ENCODE measurements at places on chromosomes 12 and 14. TPM values are rescaled to one million over a fixed set of nuclear protein-coding genes. Genes with fewer than 3 reads are reported as not detected.

- no peak for DNase-seq
These were observed 25.8 kb downstream of the DACT1 start for GRCh38 chr14:58663494-58664111.

DNA sequence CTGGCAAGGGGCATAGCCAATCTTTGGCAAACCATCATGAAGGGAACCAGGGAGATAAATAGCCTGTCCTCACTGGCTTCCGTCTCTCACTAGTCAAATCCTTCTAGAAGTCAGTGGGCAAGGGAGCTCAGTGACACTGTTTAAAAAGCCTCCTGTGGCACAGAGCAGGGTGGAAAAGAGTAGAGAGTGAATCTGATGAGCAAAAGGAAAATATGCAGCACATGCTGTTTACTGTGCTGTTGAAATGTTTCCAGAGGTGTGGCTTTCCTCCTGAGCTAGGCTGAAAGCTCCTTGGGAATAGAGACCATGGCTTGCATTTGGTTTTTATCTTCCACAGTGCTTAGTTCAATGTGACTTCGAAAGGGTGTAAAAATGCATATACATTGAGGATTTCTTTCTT lies 7.7 kb upstream of the DYRK2 start:
- no peak for DNase-seq

DNA sequence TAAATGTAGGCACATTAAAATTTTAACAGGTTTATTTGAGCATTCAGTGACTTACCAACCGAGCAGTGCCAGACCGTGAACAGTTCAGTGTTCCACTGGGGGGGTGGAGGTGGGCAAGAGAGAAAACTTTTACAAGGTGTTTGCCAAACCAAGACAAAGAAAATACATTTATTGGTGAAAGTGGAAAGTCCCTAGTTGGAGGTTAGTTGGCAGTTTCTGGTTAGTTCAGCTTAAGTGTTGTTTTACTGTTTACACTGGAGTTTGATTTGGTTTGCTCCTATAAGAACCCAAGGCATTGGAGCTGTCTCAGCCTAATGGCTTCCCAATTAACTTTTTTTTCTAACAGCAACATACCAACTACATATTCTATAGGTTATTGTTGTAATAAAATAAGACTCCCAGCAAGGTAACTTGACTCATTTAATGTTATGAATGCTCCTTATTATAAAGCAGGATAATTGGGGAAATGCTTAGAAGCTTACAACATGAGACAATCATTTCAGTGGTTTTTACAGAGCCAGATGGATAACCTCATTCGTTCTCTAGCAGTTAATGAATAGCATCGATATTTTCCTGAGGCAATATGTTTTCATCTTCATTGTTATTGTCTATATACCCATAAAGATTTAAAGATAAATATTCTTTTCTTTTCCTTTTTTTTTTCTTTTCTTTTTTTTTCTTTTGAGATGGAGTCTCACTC lies 115.8 kb downstream of the ETNK1 start:
- no peak for DNase-seq

DNA sequence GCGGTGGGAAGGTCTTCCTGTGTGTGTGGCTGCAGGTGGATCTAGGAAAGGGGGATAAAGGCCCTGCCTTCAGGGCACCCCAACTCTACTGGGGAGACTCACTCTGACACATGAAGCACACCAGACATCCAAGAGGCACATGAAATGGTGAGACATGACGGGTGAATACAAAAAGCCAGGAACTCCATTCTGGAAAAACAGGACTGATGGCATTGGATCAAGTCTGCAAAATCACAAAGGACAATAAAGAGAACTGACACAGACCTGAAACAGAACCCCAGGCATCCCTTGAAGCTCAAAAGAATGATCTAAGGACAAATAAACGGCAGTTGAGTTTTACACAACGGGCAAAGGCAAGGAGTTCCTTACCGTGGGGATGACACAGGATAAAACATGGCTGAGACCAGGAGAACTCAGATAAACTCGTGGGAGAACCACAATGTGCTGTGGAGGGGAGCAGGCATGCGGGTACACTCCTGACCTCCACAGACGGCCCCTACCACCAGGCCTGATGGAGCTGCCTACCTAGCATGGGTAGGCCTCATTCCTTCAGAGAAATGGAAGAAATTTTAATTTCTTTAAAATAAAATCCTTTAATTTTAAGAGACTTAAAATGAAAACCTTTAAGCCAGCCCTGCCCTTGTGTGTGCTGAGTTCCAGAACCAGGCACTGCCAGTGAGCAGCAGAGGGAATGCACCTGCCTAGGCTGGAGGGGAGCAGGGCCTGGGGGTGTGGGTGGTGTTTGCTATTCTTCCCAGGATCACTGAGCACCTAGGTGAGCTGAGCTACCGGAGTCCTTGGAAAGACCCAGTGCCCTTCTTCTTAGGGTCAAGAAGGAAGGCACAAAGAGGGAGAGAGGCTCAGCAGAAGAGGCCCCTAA lies 100.1 kb downstream of the SINHCAF start:
- no peak for DNase-seq

- DNase-seq, result no peak
These were observed 1014.8 kb upstream of the FBXO33 start for GRCh38 chr14:40447017-40447416.

Gene LYSET
- total RNA-seq, result 17.4 TPM

- no peak for DNase-seq
These were observed 3.6 kb upstream of the ACRBP start for GRCh38 chr12:6650832-6651231.

- DNase-seq, result no peak
These were observed 929 bp upstream of the UBE2N start for GRCh38 chr12:93442411-93443340.

GRCh38 chr14:101241807-101242278 lies 319.5 kb upstream of the DIO3 start:
- DNase-seq, result no peak

DNA sequence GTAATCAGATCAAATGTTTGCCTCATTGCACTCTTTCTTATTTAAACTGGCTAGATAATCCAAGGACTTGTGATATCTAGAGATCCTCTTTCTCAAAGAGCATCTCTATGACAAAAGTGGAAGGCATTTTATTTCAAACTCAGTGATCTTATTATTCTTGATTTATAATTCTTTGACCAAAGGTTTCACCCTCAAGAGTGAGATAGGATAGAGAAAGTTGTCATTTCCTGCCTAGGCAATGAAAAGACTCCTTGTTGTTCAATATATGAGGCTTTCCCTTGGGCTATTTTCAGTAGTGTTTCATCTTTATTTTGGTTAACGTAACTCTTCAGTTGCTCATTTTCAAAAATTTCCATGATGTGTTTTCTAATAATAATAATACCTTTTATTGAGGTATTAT lies 18.0 kb upstream of the INSM2 start:
- no peak for DNase-seq

Gene REP15
- 7.9 TPM for total RNA-seq

DNA sequence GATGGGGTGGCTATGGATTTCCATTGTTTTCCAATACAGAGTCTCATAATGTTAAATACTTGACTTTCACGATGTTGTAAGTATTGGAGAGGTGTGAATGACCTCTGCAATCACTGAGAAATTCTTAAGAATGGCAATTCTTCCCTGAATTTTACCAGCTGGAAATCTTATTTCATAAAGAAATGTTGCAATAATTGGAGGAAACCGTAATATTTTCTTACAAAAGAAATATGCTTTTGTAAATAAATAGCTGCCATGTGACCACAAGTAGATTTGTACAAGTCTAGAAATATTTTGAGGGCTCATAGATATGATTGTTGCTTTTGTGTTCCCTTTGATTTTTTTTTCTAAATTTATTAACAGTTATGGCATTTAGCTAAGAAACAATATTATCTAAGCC lies 308.7 kb upstream of the ATP2B1 start:
- DNase-seq, result no peak

DNA sequence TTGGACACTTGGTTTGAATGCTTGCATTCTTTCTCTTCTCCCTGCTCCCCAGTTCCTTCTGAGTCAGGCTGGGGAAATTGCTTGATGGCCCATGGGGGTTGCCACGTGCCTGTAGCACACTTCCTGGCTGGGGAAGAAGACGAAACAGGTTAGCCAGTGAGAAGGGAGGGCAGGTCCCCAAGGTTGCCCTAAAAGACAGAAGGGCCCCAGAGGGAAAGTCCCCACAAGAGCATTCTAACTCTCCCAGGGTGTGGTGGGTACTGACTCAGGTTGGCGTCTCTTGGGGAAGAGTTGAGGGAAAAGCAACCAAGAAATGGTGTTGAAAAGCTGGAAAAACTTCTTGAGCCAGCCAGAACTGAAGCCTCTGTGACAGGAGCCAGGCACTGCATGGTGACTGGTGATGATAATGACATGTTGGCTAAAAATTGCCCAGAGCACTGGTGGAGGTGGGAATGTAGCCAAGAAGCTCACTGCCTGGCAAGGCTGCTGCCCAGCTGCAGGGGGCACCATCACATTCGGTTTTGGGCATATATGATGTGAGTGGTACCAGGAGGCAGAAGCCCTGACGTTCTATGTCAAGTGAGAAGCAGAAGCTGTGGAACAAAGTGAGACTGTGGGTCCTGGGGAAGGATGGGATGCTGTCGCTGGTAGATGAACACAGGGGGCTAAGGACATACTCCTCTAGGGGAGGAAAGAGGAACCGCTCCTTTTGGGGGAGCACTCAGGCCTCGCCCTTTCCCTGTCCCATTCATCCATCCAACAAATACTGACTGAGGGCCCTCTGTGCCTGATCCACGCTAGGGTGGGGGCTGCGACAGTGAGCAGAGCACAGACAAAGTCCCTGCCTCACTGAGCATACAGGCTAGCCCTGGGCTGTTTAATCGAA lies 8.1 kb upstream of the RABGGTA start:
- no peak for DNase-seq

Gene ACRBP
- 0.40 TPM for total RNA-seq

GRCh38 chr12:666766-667308 lies 3.6 kb upstream of the NINJ2 start:
- no peak for DNase-seq

Gene KERA
- total RNA-seq, result not detected

DNA sequence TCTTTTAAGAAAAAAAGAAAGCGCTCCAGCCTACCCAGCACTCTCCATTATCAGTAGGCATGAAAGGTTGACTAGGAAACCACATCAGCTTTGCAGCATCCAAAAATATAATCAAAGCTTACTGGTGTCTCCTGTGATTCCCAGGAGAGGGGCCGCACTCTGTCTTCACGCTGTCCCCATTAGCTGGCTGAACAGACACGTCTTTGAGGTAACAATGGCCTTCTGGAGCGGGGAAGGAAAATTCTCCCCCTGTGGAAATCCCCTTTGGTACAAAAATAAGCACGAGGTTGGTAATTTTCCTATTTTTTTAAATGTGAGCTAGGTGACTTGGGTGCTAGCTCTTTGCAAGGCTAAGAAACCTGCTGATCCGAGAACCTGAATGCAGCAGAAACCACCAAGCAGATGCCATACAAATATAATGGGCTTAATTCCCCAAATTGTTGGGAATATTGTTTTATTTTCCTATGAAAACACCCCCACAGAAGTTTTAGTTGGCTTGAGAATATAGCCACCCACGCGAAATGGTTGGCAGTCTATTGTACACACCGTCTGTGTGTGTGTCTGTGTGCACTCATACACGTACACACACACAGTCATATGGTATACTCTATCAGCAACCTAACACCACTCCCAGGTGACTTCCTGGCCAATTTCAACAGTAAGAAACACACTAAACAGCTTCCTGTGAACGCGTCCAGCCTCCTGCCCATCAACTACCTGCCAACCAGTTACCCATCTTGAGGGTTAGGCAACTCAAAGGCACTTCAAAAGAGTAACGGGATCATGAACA lies 71.2 kb downstream of the KSR2 start:
- no peak for DNase-seq

GRCh38 chr12:45697371-45697770 lies 32.1 kb upstream of the ARID2 start:
- no peak for DNase-seq

Gene FGF6
- not detected for total RNA-seq

DNA sequence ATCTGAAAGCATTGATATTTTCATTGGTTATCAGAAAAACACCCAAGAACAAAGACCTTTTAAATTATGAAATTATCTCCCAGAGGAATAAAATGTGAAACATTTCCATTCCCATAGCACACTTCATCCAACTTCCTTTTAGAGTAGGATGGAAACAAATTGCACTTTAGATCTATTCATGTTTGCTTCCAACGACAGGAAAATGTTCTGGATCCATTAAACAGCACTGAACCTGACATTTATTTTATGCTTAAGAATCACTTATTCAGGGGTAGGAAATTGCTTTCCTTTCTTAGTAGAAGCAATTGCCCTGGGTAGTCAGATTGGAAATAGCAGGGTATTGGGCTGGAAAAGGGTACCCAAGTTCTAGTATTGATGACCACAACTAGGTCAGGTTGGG lies 28.8 kb upstream of the PTGDR start:
- DNase-seq, result no peak

GRCh38 chr12:7905071-7905470 lies 30.9 kb downstream of the SLC2A3 start:
- DNase-seq, result no peak

GRCh38 chr12:14942196-14942931 lies 4.0 kb upstream of the ERP27 start:
- no peak for DNase-seq

GRCh38 chr12:89789862-89790261 lies 81.2 kb upstream of the ATP2B1 start:
- no peak for DNase-seq

DNA sequence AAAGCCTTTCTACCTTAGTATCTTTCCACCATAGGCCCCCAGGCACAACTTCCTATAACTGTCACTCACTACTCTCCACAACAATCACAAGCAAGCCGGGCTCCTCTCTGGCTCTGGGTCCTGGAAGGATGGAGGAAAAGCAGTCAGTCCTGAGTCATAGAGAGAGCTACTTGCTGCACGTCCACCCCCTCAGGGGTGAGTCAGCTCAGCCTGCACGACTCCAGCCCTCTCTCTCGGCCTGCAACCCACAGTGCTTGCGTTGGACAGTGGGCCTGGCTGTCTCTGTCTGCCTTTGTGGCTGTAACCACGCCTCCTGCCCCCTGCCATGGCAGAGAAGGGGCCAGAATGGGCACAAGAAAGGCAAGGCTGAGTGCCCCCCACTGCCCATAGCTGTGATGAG lies 154.1 kb upstream of the FKBP4 start:
- peak; percentile 86 for DNase-seq

Gene TPI1
- 820 TPM for total RNA-seq

DNA sequence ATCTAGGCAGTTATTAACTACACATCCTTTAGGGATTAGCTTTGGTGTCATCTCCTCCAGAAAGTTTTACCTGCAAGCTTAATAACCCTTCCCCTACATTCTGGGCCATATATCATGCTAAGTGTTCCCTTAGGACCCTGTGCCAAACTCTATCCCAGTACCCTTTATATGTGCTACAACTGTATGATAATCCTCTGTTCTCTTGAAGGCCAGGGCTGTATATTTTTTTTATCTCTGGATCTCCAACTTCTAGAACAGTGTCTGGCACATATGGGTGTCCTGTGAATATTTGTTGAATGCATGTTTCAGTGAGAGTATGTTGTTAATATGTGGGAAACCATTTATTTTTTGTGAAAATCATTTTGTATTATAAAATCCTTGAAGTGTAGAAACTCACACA lies 106.7 kb downstream of the PPM1A start:
- no peak for DNase-seq

Gene HEBP1
- 45.7 TPM for total RNA-seq

GRCh38 chr14:71346685-71347084 lies 439.4 kb downstream of the PCNX1 start:
- DNase-seq, result no peak
